Right forelimb (tissue), 1 donor: ENCODE measurements at places on chromosomes 3 and 15.

DNA sequence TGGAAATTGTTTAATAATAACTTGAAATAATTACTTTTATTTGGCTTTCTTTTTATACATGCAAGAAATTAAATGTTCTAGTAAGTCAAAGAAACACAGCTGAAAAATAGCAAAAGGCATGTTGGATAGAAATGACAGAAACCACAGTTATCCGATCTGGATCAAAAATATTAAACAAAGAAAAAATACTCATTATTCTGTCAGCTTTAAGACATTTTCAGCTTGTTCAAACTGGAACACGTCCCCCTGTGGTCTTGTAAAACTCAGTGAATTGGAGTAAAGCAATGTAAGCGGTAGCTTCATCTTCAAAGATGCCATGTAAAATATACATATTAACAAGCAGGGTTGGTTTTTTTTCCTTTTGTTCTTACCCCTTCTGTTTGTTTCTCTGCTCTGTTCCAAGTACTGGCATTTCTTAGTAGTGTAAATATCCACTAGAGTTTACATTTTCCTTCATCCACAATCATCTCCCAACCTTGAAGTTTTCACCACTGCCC lies 223.4 kb downstream of the IGSF11 start:
- no peak for DNase-seq

DNA sequence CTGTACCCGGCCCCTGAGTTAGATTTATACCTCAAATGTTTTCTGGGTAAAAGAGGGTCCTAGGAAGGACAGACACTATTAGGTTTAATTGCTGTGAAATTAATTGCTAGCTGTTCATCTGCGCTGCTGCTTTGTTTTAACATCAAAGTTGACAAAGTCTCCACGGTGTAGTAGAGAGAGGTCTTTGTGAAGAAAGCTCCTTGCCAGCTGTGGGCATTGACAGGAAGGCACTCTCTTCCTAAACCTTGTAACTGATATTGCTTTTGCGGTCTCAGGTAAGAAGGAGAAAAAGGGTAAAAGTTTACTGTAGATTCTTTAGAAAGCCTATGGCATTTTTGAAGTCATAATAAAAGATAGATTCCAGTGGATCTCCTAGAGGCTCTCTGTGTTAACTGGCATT lies 68.1 kb downstream of the PTPRG start:
- no peak for DNase-seq

GRCh38 chr15:90868261-90868689 lies at the start of gene FURIN:
Gene FURIN, plus strand, starts transcription at chr15:90868588. Its CDS starts 7,153 bp downstream, at chr15:90875741.
- no peak for DNase-seq

- DNase-seq: no peak
Observed at GRCh38 chr3:72660270-72661114, 187.8 kb downstream of the SHQ1 start.

- DNase-seq: no peak
Observed at GRCh38 chr3:159855599-159856346, 132.9 kb upstream of the IL12A start.

GRCh38 chr3:61864886-61865285 lies 303.5 kb downstream of the PTPRG start:
- DNase-seq: no peak

DNA sequence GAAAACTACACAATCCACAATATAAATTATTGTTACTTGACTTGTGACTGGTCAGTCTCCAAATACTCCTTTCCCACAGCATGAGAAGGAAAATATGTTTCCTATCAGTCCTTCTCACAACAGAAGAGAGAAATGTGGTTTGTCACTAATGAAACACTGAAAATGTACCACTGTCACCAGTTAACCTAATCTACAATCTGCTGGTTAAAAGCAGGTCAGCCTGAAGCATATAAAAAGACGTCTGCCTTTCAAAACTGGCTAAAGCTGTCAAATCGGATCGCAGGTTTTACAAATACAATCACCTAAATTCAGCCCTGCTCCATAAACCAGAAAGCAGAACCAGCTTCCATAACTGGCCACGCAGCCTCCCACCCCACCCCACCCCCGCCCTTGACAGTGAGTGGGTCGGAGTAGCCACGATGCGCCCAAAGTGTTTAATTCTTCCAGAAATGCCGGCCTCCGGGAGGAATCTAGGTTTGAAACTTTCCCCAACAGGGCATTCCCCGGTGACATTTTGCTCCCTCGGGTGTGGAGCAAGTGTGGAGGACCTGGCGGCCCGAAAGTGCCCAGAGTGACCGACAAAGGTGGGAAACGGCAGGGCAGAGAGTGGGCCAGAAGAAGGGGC lies 682 bp downstream of the ETFA start:
- DNase-seq: no peak

DNA sequence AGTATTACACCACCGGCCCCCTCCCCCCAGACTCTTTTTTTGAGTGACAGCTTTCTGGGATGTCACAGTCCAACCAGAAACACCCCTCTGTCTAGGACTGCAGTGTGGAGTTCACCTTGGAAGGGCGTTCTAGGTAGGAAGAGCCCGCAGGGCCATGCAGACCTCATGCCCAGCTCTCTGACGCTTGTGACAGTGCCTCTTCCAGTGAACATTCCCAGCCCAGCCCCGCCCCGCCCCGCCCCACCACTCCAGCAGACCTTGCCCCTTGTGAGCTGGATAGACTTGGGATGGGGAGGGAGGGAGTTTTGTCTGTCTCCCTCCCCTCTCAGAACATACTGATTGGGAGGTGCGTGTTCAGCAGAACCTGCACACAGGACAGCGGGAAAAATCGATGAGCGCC lies 63.6 kb downstream of the AAGAB start:
- DNase-seq: no peak

- DNase-seq: no peak
Observed at GRCh38 chr15:27457766-27458165, 486.8 kb downstream of the GABRG3 start.

DNA sequence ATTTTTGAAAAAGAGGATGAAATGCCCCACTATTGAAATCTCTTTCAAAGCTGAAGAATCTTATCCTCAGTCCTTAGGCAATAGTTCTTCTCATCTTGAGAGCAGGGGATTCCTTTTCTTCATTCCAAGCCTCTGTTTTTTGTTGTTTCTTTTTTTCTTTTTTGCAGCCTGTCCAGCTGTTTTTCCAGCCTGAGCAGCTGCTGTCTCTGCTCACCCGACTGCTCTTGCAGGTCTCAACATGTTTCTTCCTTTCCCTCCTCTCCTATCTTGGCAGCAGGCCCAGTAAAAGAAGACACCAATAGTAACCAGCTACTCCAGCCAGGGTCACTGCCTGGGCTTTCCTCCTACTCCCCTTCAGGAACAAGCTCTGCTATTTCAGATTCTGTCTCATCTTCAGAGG lies 23.8 kb downstream of the MEX3B start:
- no peak for DNase-seq

DNA sequence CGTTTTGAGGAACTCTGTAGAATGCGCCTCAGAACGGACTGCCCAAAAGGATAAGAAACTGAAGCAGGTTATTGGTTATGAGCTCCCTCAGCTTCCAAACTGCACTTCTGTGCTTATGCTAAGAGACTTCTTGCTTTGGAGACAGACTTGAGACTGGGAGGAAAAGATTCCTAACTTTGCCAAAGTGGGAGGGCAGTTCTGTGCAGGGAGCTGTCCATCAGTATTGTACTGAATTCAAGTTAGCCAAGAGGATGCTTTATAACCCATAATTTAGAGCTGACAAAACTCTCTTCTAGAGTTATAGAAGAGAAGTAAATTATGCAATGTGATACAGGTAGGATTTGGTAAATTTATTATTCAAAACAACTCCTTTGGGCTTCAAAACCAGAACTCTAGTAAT lies 519.8 kb upstream of the GBE1 start:
- DNase-seq: peak; percentile 45

DNA sequence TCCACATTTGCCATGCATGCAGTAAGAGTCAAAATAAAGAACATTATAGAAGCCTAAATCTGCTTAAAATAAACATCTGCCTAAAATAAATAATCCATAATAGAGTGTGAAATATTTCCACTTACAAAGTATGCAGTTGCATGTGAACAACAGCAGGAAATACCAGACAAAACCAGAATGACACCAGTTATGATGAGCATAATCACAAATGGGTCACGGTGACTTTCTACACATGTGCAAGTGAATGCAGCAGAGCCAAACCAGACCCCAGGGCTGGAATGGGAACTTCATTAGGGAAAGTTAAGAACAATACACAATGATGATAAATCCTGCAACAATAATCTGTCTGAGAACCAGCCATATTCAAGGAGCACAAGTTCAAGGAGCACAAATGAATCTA lies 615.5 kb downstream of the ROBO2 start:
- no peak for DNase-seq

DNA sequence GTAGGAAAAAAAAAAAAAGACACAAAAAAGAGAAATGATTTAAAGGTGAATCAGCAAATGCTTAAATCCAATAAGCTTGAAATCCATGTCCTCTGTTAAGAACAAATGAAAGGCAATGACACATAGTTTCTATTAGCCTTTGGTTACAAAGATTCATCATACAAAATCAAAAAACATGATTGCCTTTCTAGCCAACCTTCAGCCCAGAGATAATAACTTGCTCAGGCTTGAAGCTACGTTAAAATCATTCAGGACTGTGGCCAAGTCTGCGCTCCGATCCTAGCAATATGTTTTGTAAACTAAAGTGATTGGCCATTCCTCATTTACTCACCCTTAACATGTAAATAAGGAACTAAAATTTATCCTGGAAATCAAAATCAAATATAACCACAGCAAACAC lies 556.7 kb downstream of the FGF12 start:
- DNase-seq: no peak

DNA sequence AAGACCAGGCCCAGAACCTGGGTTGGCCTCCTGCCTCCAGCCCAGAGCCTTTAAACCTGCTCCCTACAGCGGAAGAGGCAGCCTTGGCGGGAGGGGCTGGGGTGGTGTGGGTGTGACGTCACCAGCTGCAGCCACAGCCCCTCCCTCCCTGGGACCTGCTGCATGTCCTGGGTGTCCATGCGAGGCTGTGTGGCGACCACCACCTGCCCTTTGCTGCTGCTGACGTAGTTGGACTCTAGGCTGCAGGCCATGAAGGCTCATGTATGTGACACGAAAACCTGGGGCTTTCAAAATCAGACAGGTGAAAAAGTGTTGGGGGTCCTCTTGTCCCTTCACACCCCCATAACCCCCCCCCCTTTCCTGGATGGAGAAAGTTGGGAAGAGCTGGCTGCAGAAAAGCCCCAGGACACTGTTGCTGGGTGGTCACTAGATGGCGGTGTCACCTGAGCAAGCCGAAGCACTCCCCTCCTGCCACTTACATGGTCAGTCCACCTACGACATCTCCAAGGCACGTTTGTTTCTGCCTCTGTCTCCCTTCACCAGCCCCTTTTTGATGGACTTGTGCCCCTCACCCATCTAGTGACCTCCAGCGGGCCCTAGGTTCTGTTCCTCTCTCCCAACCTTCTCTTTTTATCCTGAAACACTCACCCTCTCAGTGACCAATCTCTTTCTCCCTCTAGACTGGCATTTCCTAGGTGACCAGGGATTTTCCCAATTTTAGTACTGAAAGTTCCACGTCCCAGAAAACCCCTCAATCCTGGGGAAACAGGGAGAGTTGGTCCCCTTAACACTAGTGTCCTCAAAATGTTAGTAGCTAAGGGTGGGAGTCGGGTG lies 35.2 kb downstream of the SLC6A20 start:
- DNase-seq: peak; percentile 67

DNA sequence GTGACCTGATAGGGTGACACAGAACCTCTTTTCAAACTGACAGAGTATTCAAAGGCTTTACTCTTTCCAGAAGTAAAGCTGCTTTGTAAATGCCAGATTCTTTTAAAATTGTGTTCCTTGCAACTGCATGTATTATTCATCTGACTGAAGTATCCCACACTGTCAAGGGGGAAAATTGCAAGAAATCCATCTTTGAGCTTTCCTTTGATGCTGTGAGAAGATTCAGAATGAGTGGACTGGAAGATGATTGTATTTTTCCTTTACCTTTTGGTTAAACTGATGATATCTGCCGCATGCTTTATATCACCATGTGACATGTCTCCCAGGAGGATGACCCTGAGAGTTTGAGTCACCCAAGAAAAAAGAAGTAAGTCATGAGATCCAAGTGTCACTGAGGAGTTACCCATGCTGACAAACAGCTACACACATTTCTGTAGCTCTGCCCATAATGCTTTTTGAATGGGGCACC lies 250.8 kb upstream of the CBLB start:
- DNase-seq: no peak

DNA sequence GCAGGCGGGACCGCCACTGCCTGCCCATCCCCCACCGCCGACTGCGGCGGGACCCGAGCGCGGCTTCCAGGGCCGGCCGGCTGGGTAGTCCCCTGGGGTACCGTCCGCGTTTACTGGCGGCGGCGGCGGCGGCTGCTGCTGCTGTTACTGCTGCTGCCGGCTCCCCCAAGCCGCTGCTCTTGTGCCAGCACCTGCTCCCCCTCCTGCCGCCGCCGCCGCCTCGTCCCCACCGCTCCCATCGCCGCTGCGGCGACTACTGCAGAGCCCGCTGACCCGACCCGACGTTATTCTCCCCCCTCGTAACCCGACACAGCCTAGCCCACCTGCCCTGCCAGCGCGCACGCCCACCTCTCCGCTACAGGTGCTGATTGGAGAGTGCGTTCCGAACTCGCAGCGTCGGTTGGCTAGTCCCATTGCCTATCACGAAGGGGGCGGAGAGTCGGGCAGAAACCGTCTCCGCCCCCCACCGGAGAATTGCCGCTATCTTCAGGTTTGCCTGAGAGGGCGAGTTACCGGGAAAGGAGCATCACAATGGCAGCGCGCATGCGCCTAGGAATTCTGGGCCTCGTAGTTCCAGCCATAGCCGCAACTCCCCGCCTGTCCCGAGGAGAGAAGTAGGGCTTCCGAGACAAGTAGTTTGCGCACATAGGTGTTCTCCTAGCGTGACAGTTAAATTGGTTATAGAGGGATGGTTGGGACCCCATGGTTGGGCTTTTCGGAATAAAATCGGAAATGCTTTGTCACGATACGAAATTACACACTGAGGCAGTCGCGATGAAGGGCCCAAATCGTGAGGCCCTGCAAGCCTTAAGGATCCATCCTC lies at the start of gene TTBK2:
TSS of gene TTBK2 (minus strand) at position 260 of the 823 bp plus-strand sequence. CDS start 42,161 bp downstream, outside the sequence.
- DNase-seq: peak; percentile 99

DNA sequence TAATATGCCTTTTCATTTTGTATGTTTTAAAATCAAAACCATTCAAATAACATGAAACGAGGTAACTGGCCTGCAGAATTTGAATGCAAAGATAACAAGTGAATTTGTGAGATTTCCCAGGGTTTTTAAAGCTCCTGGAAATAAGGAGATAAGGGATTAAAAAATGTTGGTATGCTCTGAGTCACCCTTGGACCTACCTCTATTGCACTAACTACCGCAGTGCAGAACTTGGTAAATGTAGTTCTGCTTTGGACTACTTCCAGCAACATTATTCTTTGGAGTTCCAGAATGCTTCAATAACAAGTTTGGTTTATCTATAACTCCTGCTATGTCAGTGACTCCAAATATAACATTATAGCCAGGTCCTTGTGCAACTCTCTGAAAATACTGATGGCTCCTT lies 201.7 kb downstream of the GAP43 start:
- no peak for DNase-seq

DNA sequence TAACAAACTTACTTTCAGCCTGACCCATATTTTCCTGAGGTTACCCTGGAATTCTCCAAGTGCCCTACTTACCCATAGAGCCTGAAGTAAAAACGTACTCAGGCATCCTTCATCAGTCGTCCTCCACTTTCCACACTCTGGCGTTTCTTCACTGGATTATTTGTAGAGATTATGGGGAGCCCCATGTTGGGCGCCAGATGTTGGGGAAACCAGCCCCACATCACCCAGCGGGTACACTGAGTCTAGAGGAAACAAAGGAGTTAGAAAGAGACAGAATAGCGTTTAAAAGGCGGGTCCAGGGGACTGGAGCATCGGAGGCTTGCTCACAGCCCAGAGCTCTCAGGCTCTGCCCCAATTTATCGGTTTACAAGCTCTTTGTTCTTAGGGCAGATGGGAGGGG lies 9.7 kb upstream of the SLC28A2 start:
- no peak for DNase-seq
